ENCODE measurements at places on chromosomes 11 and 22. TPM values are rescaled to one million over a fixed set of nuclear protein-coding genes. Genes with fewer than 3 reads are reported as not detected.

- no peak for DNase-seq
Measured at GRCh38 chr11:27898166-27898565, 197.9 kb upstream of the BDNF start.

DNA sequence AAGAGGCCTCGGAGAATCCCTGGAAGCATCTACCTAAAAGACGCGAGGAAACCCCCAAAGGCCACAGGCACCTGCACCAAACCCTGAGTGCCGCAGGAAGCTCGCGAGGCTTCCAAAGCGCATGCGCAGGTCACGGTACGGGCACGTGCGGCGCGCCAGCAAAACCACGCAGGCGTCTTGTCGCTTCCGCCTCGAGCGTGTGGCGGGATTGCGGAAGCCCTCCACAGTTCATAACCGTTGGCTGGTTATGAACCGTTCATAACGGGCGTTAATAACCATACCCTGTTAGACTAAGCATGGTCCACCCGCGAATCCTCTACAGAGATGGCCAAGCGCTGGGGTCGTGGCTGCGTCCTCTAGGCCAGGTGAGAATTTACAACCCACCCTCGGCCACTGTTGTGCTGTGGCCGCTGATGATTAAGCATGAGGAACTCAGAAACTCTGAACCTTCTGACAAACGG lies 46.4 kb downstream of the MORC2 start:
- DNase-seq: peak; percentile 15

DNA sequence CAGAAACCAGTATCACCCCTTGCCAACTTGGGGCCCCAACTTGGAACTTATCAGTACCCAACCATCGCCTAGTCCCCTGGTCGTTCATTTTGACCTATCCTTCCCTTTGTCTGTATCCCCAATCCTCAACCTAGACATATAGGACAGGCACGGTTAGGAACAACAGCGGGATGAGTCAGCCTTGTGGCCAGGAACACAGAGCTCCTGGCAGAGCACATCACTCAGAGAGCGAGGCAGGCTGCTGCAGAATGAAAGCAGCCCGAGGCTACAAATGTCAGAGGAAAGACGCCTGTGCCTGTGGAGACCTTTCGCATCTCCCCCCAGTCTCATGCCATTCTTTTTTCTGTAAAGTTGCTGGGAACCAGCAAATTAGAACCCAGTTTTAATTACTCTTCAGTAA lies 14.6 kb downstream of the DKK3 start:
- DNase-seq: no peak

DNA sequence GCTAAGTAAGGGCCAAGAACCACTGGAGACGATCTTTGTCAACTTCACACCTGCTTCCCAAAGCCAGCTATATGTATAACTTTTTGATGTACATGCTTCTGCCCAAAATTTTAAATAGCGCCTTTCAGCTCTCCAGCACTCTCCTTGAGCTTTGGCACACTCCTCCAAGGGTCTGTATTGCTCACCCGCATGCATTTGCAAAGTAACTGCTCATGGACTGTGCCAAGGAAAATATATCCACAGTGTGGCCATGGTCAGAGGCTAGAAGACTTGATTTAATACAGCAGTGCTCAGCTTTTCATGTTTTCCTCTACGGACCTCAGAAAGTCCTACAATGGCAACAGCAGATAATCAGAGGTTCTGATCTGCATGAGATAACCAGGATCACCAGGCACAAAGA lies 550.1 kb downstream of the SOX6 start:
- DNase-seq: no peak

DNA sequence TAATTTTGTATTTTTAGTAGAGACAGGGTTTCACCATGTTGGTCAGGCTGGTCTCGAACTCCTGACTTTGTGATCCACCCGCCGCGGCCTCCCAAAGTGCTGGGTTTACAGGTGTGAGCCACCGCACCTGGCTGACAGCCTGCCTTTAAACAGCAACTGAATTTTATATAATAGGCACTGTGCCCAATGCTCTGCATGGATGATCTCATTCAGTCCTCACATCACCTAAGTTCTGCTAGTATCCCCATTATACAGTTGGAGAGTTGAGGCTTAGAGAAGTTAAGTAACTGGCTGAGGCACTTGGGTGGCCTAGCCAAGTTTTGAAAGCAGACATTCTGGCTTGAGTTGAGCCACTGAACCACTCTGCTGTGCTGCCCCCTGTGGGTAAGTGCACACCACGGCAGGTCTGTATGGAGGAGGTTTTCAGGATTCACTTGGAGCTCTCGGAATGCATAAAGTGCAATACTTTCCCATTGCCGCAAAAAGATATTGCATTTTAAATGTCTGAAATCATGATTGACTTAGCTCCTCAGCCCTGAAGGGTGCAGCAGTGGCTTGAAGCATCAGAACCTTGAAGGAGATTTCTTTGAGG lies 112.4 kb downstream of the LDLRAD3 start:
- DNase-seq: no peak

DNA sequence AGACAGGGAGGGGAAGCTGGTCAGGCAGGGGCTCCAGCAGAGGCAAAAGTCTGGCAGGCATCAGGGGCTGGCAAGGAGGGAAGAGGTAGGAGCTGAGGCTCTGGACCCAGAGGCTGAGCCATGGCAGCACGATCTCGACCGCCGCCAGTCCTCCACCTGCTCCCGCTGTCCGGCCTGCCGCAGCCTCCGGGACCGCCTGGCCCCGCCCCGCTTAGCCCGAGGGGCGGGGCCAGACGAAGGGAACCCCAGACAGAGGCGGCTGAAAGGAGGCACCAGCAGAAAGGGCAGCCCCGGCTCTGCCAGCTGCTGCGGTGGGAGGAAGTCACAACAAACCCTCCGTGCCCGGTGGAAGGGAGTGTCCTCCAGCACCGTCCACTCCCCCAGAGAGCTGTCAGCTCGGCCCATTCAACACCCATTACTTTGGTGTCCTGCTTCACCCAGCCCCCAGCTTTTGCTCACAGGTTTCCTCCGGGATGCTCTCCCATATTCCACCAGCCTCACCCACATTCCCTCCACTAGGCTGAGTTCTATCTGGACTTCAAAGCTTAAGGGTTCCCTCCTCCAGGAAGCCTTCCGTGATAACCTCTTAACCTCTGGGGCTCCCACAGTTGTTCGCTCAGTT lies at the start of gene MFNG:
Gene MFNG (minus strand): TSS at position 161 of the 622 bp plus-strand sequence. CDS start 207 bp downstream, outside the sequence.
- DNase-seq: no peak

- DNase-seq: no peak
Measured at GRCh38 chr11:47961383-47961782, 19.0 kb upstream of the PTPRJ start.

- no peak for DNase-seq
Measured at GRCh38 chr11:73532310-73532709, 65.6 kb downstream of the FAM168A start.

- no peak for DNase-seq
Measured at GRCh38 chr22:43134553-43134952, 8.6 kb downstream of the MCAT start.

OSM gene
- total RNA-seq: not detected

RIC3 gene
- total RNA-seq: 4.2 TPM

KLHL35 gene
- 10.9 TPM for total RNA-seq

All from Panc1 (cell line).